ENCODE measurements at places on chromosomes 13 and 19.

DNA sequence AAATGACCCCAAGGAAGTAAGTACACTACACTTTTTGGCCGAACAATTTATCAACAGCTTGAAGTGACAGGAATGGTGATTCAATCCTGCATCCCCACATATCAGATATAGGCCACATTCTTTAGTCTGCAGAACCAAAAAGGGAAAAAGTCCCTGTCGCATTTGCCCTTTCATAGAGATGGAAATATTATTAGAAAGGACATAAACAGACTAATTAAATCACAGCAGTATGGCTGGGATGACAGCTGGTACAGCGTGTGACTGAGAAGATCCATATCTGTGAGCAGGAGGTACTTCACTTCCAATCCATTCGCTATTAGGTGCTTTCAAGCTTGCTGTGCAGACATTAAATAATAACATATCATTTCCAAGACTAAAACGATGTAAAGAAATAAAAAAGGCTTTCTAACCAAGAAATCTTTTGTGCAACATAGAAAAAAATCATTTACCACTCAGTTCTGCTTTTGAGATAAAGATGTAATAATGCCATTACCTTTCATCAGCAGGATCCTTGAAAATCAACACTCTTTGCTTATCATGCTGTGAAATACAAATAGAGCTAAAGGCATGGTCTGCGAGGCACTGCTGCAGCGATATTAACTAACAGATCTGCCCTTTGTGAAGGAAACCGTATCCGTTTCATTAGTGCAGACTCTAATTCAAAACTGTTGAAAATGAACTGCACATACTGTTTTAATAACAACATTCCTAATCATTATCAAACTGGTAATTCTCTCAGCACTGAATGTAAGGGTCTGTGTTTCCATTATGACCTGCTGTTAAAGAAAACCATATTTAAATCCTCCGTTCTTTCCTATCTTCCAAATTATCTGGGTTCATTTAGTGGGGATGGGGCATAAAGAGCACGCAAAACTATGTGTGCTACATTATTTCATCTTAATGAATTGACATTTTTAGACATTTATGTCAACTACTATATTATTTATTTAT is 245.6 kb downstream of the DACH1 start:
- DNase-seq, result no peak

- DNase-seq, result no peak
These were observed 19.0 kb upstream of the SPRY2 start for GRCh38 chr13:80359778-80360452.

DNA sequence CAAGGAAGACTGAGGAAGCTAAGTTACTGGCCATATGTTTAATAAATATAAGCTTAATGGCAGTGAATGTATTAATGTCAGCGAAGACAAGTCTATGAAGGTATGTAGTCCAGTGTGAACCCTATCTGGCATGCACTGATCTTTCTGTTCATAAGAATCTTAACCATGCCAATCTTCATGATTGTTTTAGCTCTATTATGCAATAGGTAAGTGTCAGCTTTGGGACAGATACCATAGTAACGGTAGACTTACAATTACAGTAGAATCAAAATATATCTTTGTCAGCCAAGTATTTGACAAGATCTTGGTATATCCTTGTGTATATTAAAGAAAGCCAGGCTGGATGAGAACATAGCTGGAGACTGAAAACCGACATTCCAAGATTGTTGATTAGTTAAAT is 428.5 kb downstream of the SPRY2 start:
- no peak for DNase-seq

- DNase-seq, result no peak
These were observed 12.3 kb downstream of the ZNF507 start for GRCh38 chr19:32357720-32358119.

- DNase-seq, result no peak
These were observed 185.7 kb downstream of the ABCC4 start for GRCh38 chr13:95115525-95115924.

DNA sequence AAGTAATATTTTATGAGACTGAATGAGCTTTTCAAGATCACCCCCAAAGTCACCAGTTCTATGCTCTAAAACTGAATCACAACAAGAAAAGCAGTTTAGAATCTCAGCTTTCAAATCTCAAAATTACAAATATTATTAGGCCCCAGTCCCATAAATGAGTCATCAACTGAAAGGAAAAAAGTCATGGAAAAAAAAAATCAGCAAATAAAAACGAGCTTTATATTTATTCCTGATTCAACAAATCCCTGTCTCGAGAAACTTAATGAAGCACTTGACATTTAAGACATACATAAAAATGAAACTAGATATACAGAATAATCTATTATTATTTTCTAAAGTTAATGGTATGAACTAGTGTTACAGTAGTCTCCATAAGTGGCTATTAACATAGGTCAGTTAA is 203.0 kb downstream of the DIAPH3 start:
- no peak for DNase-seq

GRCh38 chr13:110523180-110523579 is 38.3 kb downstream of the RAB20 start:
- DNase-seq, result no peak

- DNase-seq, result no peak
These were observed 2.1 kb upstream of the ERFL start for GRCh38 chr19:41930322-41930722.

DNA sequence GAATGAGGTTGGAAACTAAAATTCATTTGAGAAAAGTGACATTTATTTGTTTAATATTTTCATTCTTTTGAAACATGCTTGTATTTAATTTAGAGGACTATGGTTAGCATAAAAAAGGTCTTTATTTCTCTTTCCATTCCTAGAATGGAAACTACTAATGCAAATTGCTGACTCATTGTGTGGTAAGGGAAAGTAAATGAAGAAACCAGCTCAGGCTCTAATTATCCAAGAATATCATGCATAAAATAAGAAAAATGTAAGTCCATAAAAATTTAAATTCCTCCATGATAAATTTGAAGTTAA is 777.0 kb upstream of the SLITRK1 start:
- DNase-seq, result no peak

DNA sequence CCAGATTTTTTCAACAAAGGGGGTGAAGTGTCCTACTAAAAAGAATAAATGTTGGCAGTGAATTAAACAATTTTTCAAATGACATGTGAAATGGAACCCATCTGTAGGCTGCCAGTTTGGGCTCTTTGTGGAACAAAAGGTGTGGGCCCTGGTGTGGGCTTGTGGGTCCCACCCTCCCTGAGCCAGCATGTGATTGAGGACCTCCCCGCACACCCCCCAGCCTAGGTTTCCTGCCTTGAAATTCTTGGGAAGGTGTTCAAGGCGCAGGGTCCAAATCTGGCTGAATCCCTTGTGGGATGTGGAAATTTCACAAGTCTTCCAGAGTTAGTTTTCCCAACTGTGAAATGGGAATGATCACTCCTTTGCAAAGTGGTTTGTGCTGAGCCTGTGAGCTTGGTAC is 4.1 kb downstream of the GGN start:
- DNase-seq, result no peak

DNA sequence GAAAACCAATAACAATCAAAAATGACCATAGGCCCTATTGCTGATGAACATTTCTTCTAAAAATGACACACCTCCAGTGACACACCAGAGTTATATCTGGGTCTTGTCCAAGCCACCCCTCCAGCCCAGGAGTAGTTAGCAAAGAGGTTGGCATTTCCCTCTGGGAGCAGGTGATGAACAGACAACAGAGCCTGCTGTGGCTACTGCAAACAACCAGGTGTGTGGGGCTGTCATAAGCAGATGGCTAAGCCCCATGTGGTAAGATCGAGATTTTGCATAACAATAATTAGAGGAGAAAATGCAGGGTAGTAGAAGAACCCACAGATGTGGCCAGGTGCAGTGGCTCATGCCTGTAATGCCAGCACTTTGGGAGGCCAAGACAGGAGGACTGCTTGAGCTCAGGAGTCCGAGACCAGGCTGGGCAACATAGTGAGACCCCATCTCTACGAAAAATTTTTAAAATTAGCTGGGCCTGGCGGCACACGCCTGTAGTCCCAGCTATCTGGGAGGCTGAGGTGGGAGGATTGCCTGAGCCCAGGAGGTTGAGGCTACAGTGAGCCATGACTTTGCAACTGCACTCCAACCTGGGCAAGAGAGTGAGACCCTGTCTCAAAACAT is 5.0 kb downstream of the XRCC1 start:
- no peak for DNase-seq

DNA sequence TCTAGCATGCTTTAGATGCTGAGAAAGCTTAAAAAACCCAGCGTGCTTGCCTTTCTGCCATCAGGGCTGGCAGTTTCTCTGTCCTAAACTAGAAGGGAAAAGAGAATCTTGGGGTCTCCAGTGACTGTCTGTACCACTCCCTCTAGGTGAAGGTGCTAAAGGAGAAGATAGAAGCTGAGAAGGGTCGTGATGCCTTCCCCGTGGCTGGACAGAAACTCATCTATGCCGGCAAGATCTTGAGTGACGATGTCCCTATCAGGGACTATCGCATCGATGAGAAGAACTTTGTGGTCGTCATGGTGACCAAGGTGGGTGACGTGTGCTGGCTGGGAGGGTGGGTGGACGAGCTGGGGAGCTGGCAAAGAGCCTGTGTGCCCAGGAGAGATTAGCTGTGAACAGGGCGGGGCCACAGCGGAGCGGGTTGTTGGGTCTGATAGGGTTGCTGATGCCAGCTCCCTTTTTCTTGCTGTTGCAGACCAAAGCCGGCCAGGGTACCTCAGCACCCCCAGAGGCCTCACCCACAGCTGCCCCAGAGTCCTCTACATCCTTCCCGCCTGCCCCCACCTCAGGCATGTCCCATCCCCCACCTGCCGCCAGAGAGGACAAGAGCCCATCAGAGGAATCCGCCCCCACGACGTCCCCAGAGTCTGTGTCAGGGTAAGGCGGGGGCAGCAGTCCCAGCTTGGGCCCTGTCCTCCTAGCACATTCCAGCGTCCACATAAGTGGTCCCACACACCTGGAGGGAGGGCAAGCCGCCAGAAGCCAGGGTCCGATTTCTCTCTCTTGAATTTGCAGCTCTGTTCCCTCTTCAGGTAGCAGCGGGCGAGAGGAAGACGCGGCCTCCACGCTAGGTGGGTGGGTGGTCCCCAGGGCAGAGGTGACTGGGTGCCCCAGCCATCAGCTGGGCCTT is 2.3 kb downstream of the RAD23A start:
- DNase-seq, result no peak

- no peak for DNase-seq
These were observed 15.2 kb downstream of the TPT1 start for GRCh38 chr13:45325806-45326205.

DNA sequence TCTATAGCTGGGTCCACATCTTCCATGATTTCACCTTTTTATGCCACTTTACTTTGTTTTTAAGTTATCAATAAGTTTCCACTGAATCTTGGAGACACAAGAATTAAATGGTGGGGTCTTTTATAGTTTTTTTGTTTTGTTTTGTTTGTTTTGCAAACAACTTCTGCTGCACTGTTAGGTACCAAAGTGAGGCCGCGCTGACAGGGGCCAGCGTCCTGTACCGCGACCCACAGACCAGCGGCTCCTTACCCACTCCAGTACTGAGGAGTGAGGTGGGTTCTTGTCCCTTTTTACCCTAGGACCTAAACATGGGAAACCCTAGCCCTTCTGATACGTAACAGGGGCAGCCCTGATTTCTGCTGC is 75.8 kb upstream of the MCF2L start:
- no peak for DNase-seq

GRCh38 chr13:82344867-82345266 is 1537.4 kb downstream of the SLITRK1 start:
- DNase-seq, result no peak

- DNase-seq, result no peak
These were observed 3.0 kb upstream of the HIPK4 start for GRCh38 chr19:40392894-40393517.

DNA sequence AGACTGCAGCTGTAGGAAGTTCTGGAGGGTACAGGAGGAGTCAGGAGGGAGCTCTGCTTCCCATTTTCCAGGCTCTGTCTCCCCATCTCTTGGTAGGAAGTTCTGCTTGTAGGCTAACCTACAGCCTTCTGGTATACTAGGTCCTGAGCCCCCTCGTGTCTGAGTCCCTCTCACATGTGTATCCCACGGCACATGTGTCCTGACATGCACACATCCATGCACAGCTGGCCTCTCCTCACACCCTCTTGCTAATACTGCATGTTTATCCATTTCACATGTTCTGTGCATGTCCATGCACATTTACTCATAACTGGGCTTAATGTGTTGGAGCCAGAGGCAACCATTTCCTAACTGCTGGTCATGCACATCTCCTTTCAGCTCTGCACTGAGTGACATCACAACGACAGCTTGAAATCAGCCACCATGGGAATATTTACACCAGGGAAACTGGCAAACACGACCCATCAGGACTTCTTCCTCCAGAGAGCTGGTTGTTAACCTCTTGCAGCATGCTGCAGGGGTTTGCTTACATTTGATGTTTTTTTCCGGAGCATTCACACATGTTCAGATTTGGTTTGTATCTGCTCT is 3.0 kb downstream of the CD209 start:
- DNase-seq, result no peak
